SJSA1 (cell line): ENCODE measurements at places on chromosomes 6 and 20. TPM values are rescaled to one million over a fixed set of nuclear protein-coding genes. Genes with fewer than 3 reads are reported as not detected.

DNA sequence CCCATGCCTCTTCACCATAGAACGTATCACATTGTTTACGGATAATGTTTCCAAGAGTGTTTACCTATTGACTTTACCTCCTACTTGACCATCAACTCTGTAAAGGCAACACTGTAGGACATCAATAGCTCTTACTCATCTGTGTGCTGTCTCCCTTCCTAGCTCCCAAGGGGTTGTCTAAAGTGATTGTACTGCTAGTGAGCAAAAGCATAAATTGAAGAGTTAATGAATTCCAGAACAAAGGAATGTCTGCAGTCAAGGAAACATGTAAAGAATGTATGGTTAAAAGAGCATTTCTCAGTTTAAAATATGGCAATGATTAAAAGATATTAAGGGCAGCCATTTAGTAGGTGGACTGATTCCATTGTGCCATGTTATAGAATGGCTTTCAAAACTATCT is 985.4 kb downstream of the TBC1D32 start:
- DNase-seq: no peak

GRCh38 chr6:170376386-170377043 is 70.0 kb downstream of the FAM120B start:
- no peak for DNase-seq

The SPDEF gene
- not detected in 2 replicates for total RNA-seq

GRCh38 chr6:93307505-93308409 is 111.6 kb downstream of the EPHA7 start:
- DNase-seq: no peak

GRCh38 chr6:32819729-32820128 is 2.9 kb upstream of the HLA-DOB start:
- DNase-seq: no peak

DNA sequence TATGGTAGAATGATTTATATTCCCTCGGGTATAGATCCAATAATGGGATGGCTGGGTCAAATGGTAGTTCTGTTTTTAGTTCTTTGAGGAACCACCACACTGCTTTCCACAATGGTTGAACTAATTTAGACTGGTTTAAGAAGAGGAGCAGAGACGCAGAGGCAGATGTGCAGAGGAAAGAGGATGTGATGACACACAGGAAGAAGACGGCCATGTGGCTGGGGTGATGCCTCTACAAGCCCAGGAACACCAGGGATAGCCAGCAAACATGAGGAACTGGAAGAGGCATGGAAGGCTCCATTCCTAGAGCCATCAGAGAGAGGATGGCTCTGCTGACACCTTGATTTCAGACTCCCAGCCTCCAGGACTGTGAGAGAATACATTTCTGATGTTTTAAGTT is 218.3 kb upstream of the DTNBP1 start:
- DNase-seq: no peak

The TRIM31 gene
- not detected in 2 replicates for total RNA-seq

The HDGFL1 gene
- not detected in 2 replicates for total RNA-seq
